T-helper 2 cell (primary cell): ENCODE measurements at places on chromosomes 6 and 20.
A peak's percentile ranks its signal among the peaks of the same experiment; 100 is the strongest.

GRCh38 chr20:58839474-58839874 lies 11.2 kb downstream of the GNAS-AS1 start:
- no peak for DNase-seq

DNA sequence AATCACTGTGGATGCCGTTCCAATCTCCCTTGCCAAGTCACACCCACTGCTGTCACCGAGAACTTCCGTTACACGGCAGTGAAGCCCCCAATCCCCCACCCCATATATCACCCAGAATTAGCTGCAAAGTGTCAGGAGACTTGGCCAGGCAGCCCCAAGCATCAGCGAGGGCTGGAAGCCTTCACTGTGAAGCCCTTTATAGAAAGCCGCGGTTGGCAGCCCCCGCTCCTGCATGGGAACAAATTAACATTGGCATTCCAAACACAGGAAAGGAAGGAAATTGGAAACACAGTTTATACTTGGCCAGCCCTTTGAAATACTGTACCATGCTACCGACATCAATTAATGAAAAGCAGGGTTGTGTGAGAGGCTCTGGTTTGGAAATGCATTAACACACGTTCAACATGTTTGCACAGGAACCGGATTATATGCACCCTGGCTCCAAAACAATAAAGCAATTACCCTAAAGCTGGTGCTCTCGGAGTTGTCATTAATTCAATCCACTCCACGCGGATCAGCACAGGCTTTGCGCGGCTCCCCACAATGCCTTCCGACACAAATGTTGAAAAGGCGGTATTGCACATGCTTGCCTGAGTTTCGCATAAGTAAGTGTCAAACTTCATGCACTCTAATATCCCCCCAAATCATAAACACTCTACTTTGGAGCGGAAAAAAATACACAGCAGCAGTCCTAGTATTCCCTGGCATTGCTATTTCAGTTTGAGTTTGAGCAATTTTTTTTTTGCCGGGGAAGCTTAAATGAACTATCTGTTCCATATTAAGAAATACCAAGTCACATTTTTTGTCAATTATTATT lies 7.1 kb downstream of the BMP7 start:
- DNase-seq = no peak

GRCh38 chr6:151247490-151247889 lies 7.7 kb downstream of the AKAP12 start:
- no peak for DNase-seq

DNA sequence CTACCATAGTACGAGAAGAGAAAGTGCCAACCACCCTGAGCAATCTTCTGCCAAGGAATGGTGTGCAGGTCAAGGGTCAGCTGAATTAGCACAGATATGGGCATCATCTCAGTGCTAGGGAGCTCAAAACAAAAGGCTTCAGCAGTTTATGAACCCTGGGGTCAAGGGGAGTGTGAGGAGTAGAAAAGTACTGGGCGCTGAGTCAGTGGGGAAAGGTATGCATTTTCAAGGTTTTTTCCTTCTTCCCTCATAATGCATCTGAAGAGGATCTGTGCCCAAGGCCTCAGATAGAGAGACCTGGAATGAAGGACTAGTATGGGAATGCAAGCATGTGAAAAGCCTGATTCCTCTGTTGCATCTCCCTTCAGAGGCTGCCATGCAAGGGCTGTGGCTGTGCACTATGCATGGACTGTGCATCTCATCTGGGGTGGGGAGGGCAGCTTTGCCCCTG lies 81.7 kb downstream of the PERP start:
- no peak for DNase-seq

DNA sequence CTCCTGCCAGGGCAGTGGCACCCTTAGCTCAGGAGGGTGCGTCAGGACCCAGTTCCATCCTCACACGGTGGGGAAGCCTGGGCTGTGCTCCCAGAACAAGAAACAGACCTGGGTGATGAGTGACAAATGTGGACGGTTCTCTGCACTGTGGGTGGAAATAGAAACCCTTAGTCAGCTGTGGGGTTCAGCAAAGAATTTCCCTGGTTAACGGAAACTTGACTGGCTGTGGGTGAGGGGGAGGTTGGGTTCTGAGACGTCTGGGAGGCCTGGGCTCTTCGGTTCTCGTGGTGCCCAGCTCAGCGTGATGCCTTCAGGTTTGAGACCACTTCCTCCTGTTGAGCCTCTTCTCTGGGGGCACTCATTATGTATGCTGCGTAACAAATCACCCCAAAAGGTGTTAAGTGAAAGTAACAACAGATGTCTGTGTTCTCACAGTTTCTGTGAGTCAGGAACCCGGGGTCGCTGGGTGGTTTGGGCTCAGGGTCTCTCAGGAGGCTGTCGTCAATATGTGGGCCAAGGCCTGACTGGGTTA lies 53.1 kb upstream of the FAM83D start:
- no peak for DNase-seq

GRCh38 chr6:52513896-52514295 lies 63.0 kb downstream of the TRAM2 start:
- DNase-seq = no peak

GRCh38 chr6:82074556-82074955 lies 173.0 kb downstream of the IBTK start:
- no peak for DNase-seq

- DNase-seq = no peak
These were observed 84.5 kb downstream of the SLC16A10 start for GRCh38 chr6:111171577-111172400.

DNA sequence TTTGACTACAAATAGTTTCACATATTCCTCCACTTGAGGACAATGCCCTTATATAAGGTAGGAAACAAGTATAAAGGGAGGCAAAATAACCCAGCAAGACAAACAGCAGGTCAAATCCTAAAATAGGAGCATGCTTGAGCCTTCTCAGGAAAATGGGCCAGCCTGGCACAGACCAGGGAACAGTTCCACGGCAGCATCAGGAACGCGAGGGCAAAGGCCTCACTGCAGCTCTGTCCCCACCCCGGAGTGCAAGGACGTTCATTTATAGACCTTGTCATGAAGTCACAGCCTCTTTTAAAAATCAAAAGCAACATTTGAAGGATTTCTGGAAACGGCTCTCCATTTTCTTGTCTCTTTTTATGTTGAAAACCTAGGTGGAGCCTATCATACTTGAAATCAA lies 17.1 kb downstream of the PDE10A start:
- no peak for DNase-seq

DNA sequence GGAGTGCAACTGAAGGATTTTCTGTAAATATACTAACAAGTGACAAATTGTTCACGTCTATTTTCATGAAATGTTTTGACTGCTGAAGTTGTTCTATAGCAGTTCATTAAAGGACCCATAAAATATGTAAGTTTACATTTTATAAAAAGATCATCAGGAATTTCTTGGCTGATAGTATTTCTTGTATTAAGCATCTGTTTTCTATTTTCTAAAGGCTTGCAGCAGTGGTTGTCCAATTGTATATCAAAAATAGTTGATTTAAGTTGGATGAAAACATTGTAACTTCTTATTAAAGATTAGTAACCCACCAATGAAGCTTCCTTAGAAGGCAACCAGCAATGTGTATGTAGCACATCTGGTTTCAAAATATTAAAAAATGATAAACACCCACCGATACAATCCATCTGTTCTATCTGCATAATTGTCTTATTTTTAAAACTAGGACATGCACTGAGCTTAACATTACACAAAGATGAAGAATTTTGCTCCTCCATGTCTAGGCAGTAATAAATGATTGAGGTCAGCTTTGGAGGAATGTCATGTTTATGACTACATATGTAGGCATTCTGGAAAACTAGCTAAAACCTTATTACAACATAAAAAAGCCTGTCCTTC lies 301.3 kb upstream of the TCF21 start:
- no peak for DNase-seq

DNA sequence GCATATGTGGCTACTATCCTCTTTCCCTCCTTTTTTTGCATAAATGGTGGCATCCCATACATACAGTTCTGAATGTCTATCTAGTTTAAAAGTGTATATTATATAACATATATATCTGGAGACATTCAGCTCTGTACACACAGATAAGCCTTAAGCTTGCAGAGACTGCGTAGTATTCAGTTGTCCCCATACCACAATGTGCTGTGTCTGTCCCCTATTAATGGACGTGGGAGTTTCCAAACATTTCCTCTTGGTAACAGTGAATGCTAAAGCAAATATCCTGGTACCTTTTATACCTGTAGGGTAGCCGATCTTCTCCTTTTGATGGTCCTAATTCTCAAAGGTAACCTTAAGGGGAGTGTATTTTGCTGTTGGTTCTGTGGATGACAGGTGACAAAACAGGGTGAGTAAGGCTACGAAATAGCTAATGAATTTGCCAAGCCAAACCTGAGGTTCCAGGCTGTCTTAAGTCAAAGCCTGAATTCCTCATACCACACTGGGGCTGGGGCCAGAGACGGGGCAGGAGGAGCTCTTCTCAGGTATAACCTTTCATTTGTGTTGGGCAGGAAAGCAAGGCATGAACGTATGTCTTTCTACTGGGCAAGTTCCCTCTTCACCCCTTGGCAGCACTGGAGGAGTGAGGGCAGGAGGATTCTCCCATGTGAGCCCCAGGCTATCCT lies 7.8 kb upstream of the C2 start:
- no peak for DNase-seq

DNA sequence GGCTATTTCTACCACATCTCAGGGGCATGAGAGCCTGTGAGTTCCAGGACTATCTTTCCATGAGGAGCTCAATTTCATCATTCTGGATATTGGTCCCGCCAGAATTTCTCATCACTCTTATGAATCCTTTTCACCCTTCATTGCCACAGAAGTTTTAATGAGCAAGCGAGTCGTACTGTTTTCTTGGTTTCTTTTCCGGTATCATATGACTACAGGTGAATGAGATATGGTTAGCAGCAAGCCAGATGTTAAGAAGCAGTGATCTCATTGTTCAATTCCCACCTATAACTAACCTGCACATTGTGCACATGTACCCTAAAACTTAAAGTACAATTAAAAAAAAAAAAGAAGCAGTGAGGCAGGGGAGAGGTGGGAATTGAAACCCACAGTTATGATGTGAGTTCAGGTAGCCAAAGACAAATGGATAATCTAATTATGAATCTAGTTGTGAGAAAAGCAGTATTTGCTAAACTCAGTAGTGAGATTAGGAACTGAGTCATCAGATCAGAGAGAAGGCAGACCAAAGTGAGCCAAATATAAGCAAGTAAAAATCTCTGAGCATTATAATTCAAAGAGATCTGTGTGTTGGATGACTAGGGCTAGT lies 78.0 kb upstream of the ELOVL5 start:
- DNase-seq = no peak

- no peak for DNase-seq
These were observed 124.7 kb upstream of the GPR6 start for GRCh38 chr6:109853426-109853825.

GRCh38 chr20:25565578-25566157 lies 19.7 kb downstream of the NINL start:
- DNase-seq = no peak

GRCh38 chr20:52985687-52986086 lies 13.5 kb downstream of the TSHZ2 start:
- no peak for DNase-seq

DNA sequence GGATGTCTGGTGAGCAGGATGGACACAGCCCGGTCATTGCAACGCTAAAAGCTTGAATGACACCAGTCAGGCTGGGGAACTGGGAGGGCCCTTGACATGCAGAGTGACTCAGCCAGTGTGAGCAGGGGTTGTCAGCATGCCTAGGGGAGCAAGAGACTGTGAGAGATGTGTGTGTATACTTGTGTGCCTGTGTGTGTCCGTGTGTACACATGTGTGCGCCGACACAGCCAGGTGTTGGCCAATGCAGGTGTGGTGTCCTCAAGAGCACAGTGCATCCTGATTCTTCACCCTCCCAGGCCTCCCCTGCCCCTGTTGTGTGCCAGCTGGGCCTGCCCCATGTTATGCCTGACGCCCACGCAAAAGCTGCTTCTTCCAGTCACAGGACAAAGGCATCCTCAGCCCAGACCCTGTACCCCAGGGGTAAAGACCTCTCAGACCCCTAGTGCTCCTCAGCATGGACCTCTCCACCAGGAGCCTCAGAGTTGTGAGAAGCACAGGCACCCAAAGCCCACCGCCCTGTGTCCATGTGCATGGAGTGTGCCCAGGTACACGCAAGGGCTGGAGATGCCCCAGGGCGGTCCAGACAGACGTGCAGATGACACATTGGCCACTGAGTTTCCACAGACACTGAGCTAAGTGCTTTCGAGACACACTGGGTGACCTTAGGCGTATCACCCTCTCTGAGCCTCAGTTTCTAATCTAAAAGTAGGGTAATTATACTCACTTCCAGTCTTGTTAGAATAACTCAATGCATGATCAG lies 16.6 kb downstream of the NRSN2 start:
- no peak for DNase-seq

GRCh38 chr6:43506667-43507471 lies 3.3 kb downstream of the LRRC73 start:
- DNase-seq = peak; percentile 70

- DNase-seq = no peak
These were observed at the start of gene ELOVL2 for GRCh38 chr6:11043961-11044711. Gene ELOVL2 (minus strand): TSS chr6:11044305. CDS start chr6:11044230, 75 bp downstream.

DNA sequence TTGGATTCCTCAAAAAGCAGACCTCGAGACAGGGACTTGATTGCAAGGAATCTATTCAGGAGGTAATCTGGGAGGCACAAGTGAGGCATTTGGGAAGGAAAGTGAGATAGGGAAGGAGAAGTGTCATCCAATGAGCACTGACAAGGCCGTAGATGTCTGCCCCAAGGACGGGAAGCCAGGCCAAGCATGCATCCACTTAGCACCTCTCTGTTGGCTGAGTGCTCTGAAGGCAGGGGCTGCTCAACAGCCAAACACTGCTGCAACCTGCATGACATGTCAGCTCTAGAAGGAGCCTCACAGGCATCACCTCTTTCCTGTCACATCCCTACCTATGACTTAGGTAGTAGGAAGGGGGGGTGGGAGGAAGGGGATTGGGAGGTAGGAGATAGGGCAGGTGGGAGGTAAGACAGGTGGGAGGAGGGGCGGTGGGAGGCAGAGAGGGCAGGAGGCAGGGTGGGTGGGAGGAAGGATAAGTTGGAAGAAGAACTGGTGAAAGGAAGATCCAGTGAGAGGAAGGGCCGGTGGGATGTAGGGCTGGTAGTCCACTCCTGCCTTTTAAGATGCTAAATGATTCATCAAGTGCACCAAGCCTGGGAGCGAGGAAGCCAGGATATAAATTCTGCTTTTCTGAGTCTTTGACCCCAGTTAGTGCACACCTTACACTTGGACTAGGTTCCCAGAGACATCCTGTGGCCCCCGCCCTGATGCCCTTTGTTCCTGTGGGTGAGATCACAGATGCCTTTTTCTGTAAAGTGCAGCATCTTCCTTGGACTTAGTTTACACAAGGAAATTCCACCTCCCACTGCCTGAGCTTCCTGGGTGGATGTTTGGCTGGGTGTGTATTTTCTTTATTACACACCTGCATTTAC lies 83.8 kb upstream of the NXT1 start:
- no peak for DNase-seq

GRCh38 chr20:6886065-6886729 lies 118.7 kb downstream of the BMP2 start:
- DNase-seq = no peak
